ENCODE measurements at places on chromosomes 13 and 19.

- no peak for DNase-seq
These were observed 21.8 kb upstream of the SLC7A10 start for GRCh38 chr19:33247441-33247819.

DNA sequence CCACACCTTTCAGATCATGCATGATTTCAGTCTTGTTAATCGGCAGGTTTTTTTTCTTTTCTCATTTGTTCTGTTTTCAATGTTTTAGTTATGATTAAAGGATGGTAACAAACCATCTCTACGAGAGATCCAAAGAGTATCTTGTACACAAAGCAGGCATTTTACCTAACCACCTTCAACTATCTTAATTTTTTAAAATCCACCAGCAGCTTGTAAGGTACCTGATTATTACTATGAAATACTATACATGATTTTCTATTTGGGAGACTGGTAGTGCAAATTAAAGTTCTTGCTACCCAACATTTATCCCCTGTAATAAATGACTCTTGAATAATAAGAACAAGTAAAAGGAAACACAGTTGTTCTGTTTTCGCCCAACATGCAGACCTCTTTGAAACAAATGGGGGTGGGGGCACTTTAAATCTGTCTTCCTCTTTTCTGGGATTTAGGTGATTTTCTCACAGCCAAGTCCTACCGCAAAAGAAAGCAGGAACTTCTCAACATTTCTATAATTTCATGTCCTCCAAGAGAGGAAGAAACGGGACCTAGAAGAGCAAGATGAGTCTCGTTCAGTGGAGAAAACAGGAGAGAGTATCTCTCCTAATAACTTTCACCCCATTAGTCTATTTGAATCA lies 3.6 kb downstream of the POU4F1 start:
- DNase-seq, result no peak

GRCh38 chr13:20435616-20436368 lies 89.9 kb downstream of the CRYL1 start:
- DNase-seq, result no peak

GRCh38 chr19:35637165-35637564 lies 4.4 kb upstream of the ETV2 start:
- no peak for DNase-seq

DNA sequence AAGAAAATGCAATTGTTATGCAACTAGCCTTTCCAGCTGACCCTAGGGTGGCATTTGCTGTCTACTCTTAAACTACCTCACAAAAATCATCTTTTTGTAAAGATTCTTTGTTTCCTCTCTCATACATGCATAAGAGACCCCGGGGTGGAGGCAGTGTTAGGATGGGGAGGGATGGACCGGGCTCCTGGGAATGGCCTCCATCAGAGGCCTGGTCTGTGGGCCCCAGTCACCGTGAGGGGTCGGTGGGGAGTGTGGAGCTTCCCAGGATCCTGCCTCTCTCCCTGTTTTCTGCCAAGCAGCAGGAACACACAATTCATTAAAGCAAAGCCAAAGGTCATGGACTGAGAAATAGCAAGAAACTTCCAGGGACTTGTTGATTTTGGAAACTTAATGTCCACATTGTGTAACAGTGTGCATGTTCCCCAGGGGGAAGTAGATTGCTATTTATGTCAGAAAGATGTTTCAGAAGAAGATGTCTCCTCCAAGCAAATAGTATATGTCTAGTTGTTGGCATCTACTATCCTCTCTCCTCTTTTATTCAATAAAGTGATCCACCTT lies 241.4 kb downstream of the ENOX1 start:
- no peak for DNase-seq

DNA sequence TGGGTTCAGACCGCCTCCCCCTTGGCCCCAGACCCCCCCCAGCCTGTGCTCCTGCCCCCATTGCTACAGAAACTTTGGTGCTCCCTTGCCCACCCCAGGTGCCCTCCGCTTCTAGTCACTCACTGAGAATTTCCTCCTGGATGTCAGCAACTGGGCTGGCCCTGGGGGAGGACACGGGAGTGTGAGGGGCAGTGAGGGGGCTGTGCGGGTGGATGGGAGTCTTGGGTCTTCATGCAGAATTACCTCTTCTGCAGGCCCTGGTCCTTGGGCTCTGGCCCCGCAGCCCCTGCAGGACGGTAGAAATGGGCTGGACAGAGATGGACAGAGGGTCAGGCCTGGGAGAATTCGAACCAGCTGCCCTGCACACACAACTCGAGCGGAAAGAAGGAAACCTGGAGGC lies 4.8 kb downstream of the LILRB5 start:
- no peak for DNase-seq

DNA sequence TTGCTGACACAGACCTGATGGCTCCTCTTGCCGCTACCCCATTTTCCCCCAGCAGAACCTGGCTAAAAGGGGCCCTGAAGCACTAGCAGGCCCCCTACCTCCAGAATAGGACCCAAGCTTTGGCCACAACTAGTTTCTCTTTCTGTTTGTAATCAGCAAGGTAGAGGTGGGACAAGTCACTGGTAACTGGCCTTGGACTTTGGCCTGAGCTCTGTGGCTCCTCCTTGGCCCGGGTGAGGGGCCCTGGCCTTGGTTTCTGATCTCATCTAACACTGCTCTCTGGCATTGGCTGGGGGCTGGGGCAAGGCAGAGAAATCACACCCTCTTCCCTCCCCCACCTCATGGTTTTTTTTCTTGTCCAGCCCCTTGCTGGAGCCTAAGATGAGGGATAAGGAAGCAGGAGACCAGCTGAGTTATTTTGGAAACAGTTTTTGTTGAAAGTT lies 2.1 kb downstream of the CALM3 start:
- DNase-seq, result peak; percentile 62

DNA sequence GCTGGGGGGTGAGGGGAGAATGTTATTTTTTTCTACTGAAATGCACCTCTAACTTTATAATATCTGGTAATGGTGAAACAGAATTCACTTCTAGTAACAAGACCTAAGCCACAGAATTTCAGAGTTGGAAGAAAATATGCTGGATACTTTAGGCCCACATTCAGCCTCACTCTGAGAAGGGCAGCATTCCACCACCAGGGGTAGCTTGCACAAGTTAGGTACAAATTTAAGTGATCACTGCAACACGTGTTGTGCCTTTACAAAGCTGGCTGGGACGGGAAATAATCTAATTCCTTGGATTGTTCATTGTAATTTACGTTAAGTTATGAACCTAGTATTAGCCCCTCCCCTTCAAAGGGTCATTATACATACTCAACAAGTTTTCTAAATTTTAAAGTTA lies 192.3 kb downstream of the RGCC start:
- DNase-seq, result no peak

DNA sequence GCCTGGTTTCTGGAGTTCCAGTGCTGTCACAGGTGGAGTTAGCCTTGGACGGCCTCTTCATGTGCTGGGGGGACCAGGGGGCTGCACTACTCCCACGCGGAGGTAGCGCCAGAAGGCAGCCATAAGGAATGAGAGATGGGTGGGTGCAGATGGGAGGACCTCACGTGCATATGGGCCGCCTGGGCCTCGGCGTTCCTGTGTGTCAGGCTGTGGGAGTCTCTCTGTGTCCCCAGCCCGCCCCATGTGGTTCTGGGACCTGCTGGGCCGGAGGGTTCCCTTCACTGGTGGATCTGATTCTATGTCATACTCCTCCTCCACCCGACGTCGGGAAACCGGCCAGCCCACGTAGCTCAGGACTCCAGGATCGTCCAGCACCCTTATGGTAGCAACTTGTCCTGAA lies 149.0 kb upstream of the SOX1 start:
- DNase-seq, result no peak

GRCh38 chr19:7681340-7682174 lies 924 bp downstream of the TRAPPC5 start:
- DNase-seq, result peak; percentile 92

- DNase-seq, result no peak
These were observed 7.7 kb downstream of the RFX1 start for GRCh38 chr19:13998426-13998825.

GRCh38 chr13:97307882-97308624 lies 85.9 kb downstream of the MBNL2 start:
- no peak for DNase-seq

- no peak for DNase-seq
These were observed 1745.4 kb downstream of the SLITRK1 start for GRCh38 chr13:82136880-82137279.

DNA sequence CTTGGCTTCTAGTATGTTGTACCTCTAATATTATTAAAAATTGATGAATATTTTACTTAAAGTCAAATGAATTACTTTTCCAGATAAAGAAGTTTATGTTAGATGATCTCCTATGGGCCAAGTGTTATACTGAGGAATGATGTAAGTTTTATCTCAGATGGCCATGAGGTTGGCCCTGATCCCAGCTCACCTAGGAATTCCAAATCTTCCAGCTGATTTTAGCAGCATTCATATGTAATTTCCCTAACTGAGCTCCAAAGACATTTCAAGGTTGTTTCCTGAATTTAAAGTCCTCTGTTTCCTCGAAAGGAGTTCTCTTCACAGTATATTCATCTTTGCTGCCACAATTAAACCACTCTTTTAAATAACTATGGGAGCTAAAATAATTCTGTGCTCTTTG lies 1670.4 kb upstream of the SPRY2 start:
- DNase-seq, result no peak

- no peak for DNase-seq
These were observed 146.2 kb downstream of the ABCC4 start for GRCh38 chr13:95155093-95155492.

DNA sequence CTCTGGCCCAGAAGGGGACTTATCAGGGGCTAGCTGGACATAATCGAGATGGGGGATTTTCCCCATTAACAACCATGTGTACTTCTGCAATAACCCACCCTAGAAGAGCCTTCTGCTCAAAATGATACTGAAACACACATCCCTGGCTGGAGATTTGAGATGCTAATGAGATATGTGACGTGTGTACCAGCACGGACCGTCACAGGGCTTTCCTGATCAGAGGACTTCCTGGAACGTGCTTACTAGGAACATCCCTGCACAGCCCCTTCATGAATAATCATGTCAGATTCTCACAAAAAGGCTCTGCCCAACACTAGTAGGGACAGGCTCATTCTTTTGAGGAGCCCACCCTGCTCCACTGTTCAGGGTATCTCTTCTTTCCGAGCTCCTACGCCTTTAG lies 6.5 kb upstream of the ERVV-1 start:
- DNase-seq, result no peak

GRCh38 chr19:19423322-19423721 lies 17.8 kb downstream of the GATAD2A start:
- DNase-seq, result no peak

DNA sequence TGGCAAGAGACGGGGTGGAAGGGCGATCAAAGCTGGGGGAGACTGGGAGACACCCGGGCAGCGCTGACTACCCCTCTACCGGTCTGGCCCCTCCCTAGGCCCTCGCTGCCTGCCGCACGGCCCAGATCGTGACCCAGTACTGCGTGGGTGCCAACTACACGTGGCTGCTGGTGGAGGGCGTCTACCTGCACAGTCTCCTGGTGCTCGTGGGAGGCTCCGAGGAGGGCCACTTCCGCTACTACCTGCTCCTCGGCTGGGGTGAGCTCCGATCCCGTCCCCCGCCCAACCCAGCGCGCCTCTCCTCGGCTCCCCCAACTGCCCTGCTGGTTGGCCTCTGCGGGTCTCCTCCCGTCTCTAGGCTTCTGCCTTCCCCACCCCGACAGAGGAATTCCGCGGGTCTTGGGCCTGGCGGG lies 8.8 kb downstream of the GIPR start:
- peak; percentile 56 for DNase-seq

GRCh38 chr13:44399074-44399473 lies 25.4 kb downstream of the SERP2 start:
- no peak for DNase-seq

GRCh38 chr13:46315491-46316075 lies 71.5 kb downstream of the RUBCNL start:
- no peak for DNase-seq

GRCh38 chr19:2774083-2774679 lies 8.9 kb downstream of the SGTA start:
- no peak for DNase-seq

- DNase-seq, result no peak
These were observed 57.9 kb downstream of the SMARCA4 start for GRCh38 chr19:11018763-11019162.

DNA sequence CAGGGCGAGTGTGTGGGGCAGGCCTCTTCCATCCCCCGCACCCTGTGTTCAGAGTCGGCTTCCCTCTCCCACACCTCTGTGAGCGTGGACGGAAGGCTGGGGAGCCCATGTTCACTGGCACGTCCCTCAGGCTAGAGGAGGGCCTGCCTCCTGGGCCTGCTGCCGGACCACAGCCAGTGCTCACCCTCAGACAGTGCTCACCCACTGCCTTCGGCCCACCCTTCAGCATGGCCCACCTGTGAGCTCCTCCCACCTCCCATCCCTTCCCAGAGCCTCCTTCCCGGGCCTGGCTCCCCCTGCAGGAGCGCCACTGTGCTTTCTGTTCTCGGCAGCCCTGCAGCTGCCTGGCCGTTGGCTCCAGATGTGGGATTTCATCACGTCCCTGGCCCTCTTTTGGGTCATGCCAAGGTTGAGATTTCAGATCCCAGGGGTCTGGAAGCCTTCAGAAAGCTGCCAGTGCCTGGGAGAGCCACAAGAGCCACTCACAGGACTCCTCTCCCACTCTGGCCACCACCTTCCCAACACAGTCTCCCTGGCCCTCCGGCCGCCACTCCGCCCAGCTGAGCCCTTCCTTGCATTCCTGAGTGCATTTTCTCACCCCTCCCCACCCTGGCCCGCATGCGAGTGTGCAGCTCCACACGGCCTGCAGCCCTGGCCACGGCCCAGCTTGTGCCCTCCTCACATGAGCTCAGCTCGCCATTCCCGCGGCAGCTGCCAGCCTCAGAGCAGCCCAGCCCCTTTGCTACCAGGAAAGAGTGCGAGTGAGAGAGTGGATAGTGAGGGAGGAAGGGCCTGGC lies 25.3 kb downstream of the CAPN12 start:
- DNase-seq, result no peak

Data from GM13977 (cell line).